ENCODE measurements at places on chromosomes 13 and 19.

GRCh38 chr19:54335979-54336892 is 2.7 kb downstream of the LILRA4 start:
- DNase-seq = no peak

DNA sequence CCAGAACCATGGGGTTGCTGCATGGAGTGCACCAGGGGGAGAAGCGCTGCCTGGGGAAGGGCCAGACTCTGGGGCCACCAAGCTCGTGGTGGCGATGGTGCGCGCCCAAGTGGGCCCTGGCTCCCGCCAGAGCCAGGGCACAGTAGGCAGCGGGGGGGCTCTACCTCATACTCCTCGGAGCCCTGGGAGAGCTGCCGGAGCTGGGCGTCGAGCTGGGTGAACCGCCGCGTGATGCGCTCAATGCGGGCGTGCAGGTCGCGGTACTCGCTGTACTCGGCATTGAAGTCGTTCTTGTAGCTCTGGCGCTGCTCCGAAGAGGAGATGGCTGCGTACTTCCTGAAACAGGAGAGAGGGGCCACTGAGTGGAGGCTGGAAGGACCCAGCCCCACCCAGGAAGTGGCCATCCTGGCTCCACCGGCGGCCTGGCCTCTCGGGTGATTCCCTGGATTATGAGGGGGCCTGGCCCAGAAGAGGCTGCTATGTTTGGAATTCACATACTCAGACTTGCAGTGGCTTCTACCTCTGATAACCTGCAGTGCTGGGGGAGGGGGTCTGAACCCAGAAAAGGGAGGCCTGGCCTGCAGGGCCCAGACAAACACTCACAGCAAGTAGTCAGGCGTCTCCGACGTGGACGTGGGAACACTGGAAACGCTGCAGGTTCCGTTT is 8.3 kb upstream of the ISYNA1 start:
- DNase-seq = no peak

DNA sequence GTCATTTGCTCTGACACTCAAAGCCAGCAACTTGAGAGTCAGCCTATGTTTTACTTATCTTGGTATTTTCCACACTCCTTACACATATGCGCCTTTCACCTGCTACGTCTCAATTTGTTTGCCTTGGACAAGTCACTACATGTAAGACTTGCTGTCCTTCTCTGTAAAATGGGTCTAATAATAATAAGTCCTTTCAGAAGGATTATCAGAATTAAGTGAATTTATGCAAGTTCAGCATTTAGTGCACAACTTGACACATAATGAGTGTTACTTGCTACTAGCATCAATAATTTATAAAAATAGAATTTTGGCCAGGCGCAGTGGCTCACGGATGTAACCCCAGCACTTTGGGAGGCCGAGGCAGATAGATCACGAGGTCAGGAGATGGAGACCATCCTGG is 71.1 kb upstream of the UBL3 start:
- DNase-seq = no peak

DNA sequence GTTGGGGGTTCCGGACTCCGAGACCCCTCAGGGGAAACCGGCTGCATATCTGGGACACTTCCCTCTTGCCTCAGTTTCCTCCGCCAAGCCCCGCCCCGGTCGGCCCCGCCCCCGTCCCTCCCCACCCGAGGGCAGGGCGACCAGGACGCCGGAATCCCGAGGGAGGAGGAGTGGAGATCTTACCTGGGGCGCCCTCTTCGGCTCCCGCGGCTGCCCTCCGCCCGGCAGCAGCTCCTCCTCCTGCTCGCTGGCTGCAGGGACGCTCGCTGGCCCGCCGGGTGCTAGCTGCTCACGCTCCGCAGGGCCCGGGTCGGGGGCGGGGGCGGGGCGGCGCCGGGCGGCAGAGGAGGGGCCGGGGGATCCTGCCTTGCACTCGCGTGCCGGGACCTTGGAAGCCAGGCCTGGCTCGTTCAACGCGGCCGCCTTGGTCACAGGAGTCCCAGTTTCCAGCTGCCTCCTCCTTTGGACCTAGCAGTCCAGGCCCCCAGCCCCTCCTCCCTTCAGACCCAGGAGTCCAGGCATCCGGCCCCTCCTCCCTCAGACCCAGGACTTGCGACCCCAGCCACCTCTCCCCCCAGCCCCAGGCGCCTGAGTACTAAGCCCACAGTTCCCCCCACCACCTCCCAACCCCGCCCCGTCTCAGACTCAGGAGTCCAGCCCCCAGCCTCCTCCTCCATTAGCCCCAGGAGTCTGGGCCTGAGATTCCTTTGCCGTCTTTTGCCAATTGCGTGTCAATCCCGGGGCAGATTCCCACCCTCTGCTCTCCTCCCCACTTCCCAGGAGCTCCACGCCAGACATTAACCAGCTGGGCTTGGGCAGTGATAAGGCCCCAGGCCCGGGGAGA is at the start of gene NTF4:
TSS of gene NTF4 (minus strand) at position 51 of the 844 bp plus-strand sequence. CDS start 2,821 bp downstream, outside the sequence.
- DNase-seq = no peak

DNA sequence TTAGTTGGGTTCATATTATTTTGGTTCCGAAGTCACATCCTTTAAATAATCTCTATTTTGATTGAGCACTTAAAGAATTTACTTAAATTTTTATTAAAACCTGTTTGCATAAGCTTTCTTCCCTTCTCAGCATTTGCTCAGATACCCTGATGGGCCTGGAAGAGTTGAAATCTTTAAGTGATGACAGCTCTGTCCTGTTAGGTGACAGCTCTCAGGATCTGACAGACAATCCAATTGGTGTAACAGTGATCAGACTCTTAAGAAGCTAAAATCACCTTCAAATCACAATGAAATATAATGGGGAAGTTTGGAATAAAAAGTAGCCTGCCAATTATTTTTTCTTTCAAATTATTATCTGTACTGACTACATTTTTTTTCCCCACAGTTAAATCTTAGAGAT is 284.4 kb downstream of the LMO7 start:
- no peak for DNase-seq

DNA sequence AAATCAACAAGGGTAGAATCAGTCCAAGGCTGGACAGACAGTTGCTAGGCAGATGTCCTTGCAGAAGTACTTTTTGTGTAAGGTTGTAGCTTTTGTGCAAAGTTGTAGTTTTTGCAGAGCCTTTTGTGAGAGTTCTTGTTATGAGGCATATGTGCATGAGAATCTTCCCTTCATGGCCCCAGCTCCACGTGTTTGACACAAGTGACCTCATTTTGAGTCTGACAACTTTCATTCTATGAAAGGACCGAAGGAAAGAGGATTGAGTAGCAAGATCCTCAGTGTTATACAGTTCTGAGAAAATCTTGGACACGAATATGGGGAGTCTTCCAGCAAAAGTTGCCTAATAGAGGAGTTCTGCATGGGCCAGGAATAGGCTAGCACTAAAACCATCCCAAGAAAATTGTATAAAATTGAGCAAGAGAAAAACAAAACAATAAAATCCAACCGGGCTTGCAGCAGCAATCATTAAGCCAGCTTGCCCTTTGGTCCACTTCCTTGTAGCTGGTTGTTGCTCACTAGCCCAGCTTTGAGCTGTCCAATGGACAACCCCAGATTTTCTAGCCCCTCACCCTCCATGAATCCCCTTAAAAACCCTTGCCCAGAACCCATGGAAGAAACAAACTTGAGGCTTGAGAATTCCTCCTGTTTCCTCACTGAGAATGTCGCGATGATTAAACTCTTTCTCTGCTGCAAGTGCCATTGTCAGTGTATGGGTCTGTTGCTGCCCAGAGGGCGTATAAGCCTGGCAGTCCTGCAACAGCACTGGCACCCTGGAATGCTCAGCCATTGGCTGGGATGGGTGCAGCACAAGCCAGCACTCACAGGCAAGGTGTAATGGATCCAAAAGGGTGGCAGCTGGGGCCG is 6.5 kb downstream of the EPSTI1 start:
- DNase-seq = no peak

GRCh38 chr13:97521726-97522125 is 87.8 kb downstream of the RAP2A start:
- DNase-seq = no peak

- DNase-seq = no peak
These were observed 11.4 kb upstream of the ZNF724 start for GRCh38 chr19:23261496-23262020.

DNA sequence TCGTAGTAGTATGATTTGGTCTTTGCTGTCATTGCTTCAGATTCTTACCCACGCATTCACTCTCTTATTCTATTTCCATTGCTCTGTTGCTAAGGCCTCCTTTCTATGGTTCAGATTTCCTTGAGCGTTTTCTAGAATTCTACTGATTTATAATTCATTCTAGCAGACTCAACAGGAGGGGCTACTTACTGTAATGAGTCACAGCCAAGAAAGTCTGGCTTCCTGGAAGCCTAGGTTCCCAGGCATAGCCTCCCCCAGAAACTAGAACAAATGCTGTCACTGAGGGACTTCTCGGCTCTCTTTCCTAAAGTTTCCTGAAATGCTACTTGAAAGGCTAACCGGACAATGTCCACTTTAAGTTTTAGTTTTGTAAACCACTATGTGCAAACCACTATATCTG is 47.7 kb upstream of the SPATA13 start:
- DNase-seq = no peak

GRCh38 chr13:113887700-113888201 is 23.9 kb upstream of the GAS6 start:
- no peak for DNase-seq

GRCh38 chr13:30113983-30114570 is 193.3 kb downstream of the KATNAL1 start:
- DNase-seq = no peak

- DNase-seq = no peak
These were observed 26.9 kb downstream of the METTL21C start for GRCh38 chr13:102667911-102668310.

DNA sequence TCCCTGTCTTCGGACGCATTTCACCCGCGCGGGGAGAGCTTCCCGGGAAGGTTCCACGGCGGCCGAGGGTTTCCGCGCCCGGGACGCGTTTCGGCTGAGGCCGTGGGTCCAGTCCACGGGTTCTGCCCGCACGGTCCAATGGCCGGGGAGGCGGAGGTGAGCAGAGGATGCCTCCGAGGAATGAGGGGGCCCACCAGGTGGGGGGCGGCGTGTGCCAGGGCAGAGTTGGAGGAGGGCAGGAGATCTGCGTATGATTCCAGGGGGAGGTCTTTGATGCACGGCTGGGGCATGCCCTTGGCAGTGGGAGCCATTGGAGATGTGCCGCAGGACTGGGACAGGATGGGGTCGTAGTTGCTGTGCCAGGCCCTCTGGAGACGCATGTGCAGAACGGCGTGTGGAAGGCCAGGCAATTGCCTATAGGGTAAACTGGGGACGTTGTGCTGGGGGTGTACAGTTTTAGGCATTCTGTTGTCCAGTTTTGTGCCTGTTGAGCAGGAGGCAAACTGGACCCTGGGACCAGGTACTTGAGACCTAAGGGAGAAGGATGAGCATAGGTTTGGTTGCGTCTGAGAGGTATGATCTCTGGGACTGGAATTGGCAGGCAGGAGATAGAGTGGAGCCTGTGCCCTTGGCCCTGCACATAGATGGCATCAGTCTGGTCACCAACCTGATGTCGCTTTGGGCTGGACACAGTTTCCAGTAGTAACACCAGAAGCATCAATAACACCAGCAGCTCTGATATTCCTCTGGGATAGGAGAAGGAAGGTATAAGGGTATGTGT is 751 bp downstream of the ZNF584 start:
- DNase-seq = no peak

- DNase-seq = no peak
These were observed 4.9 kb upstream of the SBK3 start for GRCh38 chr19:55550321-55550650.

DNA sequence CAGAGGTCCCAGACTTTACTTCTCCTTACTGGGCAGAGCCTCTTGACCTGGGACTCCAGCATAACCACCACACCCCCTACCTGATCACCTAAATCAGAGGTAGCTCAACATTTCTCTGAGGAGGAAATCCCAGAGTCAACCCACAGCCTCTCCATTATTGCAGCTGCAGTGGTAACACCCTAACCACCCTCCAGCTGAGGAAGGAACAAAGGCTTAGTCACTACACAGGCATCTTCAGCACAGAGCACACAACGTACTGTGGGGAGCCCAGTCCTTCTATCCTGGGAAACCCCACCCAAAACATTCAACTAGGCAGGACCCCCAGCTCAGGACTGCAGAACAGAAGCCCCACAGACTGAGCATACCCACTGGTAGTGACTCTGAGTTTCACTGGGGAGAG is 824.7 kb upstream of the SLITRK5 start:
- DNase-seq = no peak

GRCh38 chr19:6172074-6172863 is 36.8 kb downstream of the ACSBG2 start:
- DNase-seq = no peak

GRCh38 chr19:42023121-42023942 is 29.3 kb upstream of the ATP1A3 start:
- no peak for DNase-seq

DNA sequence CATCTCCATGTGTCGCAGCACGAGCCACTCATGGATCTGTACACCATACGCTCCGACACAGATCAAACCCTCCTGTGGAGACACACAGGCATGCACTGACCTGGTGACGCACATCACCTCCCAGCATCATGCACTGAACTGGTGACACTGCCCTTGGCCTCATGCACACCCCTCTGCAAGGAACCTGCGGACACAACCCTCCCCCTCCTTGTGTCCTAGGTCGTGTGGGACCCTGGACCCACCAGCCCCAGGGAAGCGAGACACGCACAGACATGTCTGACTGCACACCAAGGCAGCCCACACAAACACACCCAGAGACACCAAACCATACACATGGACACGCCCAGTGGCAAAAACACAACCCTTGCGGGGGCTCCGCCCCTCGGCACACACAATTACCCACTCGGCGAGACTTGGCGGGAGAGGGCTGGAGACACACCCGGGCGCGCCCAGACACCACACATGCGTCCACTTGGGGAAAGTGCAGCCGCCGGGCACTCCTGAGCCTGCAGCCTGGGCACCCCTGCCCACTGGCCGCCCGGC is 2.0 kb upstream of the KCNN4 start:
- no peak for DNase-seq

GRCh38 chr13:95858286-95859075 is 181.5 kb downstream of the DNAJC3 start:
- no peak for DNase-seq

DNA sequence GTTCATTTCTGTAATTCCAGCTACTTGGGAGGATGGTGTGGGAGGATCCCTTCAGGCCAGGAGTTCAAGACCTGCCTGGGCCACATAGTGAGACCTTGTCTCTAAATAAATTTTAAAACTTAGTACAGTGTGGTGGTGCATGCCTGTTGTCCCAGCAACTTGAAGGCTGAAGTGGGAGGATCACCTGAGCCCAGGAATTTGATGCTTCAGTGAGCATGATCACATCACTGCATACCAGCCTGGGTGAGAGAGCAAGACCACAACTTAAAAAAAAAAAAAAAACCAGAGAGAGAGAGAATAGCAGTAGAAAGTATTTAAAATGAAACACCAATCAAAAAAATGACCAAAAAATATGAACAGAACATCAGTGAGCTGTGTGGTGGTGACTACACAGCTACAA is 7.1 kb upstream of the ZNF823 start:
- no peak for DNase-seq

- no peak for DNase-seq
These were observed 57.4 kb downstream of the ZNF44 start for GRCh38 chr19:12237143-12237839.

DNA sequence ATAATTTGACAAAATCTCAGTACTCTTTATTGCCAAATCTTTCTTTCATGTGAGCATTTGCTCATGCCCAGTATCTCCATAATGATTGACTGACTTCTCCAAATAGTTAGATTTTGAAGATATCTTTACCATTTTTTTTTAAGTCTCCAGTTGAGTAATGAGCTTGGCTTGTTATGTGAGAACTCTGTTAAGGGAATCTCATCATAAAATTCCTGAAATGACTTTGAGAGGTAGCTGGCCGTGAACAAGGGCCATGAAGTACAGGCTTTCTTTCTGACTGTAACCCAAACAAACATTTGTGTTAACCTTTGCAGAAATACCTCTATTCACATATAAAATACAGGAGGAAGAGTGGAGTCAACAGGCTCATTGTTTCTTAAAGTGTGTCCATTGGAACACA is 449.7 kb downstream of the IRS2 start:
- DNase-seq = no peak

Data from activated T-helper 1 cell treated with anti-CD3 and anti-CD28 coated beads, Interleukin-2, amount 50 U/mL, for 16 hours (primary cell).